GM12892 (cell line): ENCODE measurements at places on chromosomes 7 and 10.

GRCh38 chr7:32170838-32171237, 100.6 kb upstream of the PDE1C start:
- no peak for DNase-seq

DNA sequence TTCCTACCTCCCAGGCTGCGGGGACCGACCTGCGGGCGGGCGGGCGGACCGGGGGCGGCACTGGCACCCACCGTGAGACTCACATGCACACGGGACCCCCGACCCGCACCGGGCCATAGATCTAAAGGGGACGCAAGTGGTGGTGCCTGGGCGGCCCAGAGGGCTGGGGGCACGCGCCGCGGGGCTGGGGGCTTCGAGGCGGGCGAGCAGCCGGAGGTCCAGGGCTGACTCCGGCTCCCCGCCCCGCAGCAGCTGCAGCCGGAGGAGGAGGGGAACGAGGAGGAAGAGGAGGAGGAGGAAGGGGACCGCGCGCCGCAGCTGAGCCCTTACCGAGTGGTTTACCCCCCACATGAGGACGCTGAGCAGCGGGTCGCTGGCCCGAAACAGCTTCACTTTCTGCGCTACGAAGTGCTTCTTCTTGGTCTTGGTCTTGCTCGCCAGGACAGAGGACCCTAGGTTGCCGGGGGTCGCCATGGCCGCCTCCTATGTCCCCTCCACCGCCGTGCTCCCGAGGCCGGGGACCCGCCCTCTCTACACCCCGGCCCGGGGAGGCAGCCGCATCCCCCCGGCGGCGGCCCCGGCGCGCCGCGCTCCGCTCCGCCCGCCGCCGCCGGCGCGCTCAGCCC, 412 bp downstream of the PIP4K2A start:
- no peak for DNase-seq

- DNase-seq = no peak
Observed at GRCh38 chr7:43010061-43010460, 77.9 kb downstream of the MRPL32 start.

GRCh38 chr10:29647478-29647877, 12.7 kb upstream of the SVIL start:
- DNase-seq = no peak

DNA sequence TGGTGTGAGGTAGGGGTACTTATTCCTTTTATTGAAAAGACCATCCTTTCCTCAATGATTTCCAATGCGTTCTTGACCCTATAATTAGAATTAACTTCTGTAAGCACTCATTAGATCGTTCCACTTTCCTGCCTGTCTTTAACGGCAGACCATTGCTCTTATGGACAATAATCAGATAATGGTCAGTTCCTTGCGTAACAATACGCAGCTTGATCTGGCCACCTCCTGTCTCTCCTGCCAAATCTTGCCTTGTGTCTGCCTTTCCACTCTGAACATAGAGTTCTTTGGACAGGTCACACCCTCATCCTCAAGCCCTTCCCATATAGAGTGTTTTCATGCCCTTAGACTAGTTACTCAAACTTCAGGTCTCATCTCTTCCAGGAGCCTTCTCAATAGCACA, 2.4 kb upstream of the WIPI2 start:
- no peak for DNase-seq

- DNase-seq = no peak
Observed at GRCh38 chr10:5532618-5533097, 7.9 kb downstream of the CALML3 start.

DNA sequence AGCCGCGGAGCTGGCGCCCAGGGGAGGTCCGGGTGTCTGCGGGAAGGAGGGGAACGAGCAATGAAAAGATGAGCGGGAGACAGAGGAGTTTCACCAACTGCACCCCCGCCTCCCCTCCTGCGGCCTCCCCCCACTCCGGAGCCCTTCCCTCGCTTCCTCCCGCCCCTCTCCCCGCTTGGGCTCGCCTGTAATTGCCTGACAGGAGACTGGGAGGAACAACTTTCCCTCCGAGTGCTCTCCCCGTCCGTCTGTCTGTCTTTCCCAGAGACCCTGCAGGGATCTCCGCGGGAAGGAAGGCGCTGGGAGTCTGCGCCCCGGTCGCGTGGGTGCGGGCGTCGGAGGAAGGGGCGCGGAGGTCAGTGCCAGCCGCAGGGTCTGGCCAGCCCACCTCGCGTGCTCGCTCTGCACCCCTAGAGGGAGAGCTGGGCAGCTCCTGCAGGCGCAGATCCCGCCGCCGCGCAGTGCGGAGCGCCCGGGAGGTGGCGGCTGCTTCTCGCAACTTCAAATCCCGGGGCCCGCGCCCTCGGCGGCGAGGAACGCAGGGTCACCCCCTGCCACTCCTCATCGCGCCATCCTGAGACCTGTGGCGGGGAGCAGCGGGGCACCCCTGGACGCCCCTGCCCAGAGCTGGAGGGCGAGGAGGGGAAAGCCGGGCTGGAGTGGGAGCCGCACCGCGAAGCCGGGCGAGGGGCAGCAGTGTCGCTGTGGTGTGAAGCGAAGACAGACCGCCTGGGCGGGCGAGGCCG, 511 bp upstream of the NRP1 start:
- DNase-seq = peak; percentile 27

DNA sequence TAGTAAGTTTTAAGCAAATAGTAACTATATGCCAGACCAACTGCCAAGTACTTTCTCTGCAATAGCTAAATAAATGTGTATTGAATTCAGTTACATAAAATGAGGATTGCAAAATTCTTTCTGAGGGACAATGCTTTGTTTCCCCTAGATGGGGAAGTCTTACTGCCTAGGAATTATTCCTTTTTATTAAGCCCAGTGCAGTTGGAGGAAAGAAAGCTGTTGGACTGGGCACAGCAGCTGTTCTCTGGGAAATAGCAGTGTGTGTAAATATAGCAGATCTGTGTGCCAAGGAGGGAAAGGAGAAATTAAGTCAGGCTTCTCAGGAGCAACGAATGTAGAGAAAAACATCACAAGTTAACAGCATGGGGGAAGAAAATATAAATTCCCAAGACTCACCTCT, 77.1 kb downstream of the SEC23IP start:
- no peak for DNase-seq

DNA sequence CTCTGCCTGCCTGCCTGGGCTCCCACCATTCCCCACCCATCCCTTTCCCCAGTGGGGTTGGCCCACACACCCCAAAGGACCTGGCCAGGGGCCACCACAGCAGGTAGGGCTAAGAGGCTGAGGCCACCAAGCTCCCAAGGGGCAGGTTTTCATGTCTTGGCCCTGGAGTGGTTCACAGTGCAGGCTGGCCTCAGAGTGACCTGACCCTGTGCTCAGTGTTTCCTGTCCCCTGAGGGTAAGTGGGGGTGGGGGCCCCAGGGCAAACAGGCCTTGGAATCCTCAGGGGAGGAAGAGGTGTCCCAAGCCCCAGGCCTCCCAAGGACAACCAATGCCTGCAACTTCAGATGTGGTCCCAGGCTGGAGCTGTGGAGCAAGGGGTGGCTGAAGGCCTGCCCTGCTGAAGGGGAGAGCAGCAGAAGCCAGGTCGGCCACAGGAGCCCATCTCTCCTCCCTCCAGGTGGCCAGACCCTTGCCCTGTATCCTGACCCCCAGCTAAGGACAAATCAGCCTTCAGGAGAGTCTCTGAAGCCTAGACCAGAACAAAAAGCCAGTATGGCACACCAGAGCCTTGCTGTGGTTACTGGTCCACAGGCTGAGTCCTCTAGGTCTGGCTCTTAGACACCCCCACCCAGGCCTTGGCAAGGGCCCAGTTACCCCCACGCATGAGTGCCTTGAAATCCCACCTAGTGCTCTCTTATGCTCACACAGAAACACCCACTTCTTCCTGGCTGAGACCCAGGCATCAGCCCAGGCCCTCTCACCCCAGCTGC, 27.6 kb downstream of the POLL start:
- no peak for DNase-seq

GRCh38 chr10:119516381-119517234, 25.9 kb downstream of the RGS10 start:
- peak; percentile 57 for DNase-seq

- DNase-seq = no peak
Observed at GRCh38 chr10:32139223-32140073, 83.2 kb upstream of the KIF5B start.

- DNase-seq = no peak
Observed at GRCh38 chr10:24783504-24783903, 59.8 kb upstream of the ARHGAP21 start.

DNA sequence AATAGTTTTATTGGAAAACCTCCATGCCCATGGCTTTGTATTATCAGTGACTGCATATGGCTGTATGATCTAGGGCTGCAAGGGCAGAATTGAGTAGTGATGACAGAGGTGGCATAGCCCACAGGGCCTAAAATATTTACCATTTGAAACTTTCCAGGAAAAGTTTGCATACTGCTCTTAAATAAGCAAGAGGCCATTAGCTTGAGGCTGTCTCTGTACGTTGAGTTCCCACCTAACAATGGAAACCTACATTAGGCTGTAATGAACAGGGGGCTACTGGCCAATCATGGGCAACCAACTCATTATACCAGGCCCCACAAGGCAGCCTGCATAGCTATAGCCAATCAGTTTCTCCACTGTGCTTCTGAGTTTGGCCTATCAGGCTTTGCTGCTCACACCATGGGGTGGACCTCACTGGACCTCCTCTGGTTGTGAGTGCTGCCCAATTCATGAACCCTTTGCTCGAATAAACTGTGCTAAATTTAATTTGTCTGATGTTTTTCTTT, 673 bp upstream of the ST8SIA6 start:
- DNase-seq = no peak

DNA sequence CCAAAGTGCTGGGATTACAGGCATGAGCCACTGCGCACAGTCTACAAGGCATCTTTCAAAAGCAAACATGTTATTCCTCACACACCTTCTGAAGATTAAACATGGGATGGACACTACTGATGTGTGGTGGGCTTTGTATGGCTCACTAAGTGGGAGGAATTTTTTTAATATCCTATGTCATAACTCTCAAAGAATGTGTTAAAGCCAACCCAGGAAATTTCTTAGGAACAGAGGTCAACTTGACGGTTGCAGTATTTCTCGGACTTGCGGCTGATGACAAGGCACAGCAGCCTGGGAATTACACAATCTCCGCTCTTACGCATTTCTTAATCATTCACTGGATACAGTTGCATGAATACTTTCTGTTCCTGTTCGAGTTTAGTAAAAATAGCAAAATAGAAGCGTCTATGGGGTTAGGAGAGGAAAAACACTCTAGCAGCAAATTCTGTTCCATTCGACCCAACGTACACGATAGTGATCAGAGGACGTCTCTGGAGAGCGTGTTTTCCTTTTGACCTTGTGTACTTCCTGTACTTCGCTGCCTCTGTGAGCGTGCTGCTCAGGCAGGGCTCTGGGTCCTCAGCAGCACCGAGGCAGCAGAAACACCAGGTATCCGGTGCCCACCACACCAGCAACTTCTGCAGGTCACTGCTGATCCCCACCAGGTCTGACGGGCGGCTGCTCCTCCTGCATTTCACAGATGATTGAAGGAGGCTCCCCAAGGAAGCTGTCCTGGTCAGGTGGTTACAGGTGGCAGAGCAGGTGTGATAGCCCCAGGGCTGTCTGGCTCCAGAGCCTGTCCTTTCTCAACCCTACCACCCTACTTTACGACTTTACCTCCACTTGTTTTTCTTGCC, 26.4 kb upstream of the SRGN start:
- DNase-seq = no peak

- DNase-seq = peak; percentile 15
Observed at GRCh38 chr7:7103343-7104313, 78.7 kb upstream of the C1GALT1 start.

- DNase-seq = no peak
Observed at GRCh38 chr10:62147425-62147824, 121.2 kb downstream of the RTKN2 start.

- DNase-seq = no peak
Observed at GRCh38 chr10:11285171-11285570, 267.5 kb downstream of the CELF2 start.

GRCh38 chr7:93949423-93949822, 27.9 kb downstream of the GNG11 start:
- no peak for DNase-seq

DNA sequence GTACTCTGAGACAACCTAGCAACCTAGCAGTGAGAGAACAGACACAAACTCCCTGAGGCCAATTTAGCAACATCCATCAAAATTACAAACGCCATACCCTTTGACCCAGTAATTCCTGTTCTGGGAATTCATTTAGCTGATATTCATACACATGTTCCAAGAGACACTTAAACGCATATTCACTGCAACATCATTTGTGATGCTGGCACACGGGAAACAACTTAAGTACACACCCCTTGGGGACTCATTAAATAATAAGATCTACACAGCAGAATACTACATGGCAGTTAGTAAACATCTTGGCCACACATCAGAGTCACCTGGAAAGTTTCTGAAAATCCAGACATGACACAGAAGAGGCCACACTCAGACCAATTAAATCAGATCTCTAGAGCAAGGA, 17.6 kb downstream of the NUDCD3 start:
- no peak for DNase-seq

GRCh38 chr7:116697761-116698160, 25.8 kb downstream of the MET start:
- no peak for DNase-seq

DNA sequence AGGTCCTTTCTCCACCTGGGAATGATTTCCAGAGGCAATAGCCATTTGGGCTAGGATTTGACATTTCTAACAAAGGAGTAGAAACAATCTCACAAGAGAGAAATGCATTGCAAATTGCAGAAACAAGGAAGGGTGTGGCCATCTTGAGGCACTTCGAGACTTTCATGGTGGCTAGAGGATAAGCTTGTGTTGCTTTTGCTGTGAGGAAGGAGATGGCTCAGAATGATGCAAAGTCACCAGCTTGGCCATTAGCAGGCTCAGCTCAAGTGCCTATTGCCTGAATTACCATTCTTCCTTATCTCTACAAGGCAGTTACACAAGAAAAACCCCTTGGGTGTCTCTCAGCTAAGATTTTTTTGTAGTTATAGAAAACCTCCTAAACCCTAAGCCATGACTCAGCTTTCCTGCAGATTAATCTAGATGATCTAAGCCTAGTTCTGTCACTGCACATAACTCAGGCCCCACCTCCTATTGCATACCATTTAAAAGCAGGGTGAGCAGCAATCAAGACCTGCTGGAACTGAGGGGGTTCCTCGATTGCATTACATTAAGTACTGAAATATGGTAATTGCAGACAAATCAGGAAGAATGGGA, 683.1 kb downstream of the NRG3 start:
- DNase-seq = no peak

DNA sequence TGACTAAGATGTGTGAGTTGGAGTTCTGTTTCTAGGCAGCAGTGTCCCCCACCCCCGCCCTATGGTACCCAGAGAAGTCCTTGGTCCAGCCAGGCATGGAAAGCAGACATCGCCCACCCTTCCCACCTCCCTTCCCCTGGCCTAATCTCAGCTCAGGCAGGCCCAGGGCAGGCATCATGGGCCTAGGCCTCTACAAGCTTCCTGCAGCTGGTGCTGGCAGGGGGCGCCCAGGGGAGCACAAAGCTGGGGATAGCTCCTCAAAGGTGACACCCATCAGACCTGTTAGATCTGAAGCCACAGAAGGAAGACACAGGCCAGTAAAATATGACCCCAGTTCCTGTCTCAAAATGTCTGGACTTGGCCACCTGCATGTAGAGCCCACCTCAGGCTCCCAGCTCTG, 18.9 kb upstream of the UNC5B start:
- DNase-seq = no peak
